ENCODE measurements at places on chromosomes 5 and 9.

DNA sequence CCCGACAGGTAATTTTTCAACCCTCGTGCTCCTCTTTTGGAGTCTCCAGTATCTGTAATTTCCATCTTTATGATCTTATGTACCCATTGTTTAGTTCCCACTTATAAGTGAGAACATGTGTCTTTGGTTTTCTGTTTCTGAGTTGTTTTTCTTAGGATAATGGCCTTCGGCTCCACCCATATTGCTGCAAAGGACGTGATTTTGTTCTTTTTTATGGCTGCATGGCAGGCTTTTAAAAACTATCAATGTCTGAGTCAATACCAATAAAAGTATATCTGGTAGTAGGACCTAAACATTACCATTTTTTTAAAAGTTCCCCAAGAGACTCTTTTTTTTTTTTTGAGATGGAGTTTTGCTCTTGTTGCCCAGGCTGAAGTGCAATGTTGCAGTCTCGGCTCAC is 3.9 kb upstream of the SLC26A2 start:
- no peak for DNase-seq

GRCh38 chr5:150377964-150378694 is 20.6 kb downstream of the TCOF1 start:
- DNase-seq = no peak

DNA sequence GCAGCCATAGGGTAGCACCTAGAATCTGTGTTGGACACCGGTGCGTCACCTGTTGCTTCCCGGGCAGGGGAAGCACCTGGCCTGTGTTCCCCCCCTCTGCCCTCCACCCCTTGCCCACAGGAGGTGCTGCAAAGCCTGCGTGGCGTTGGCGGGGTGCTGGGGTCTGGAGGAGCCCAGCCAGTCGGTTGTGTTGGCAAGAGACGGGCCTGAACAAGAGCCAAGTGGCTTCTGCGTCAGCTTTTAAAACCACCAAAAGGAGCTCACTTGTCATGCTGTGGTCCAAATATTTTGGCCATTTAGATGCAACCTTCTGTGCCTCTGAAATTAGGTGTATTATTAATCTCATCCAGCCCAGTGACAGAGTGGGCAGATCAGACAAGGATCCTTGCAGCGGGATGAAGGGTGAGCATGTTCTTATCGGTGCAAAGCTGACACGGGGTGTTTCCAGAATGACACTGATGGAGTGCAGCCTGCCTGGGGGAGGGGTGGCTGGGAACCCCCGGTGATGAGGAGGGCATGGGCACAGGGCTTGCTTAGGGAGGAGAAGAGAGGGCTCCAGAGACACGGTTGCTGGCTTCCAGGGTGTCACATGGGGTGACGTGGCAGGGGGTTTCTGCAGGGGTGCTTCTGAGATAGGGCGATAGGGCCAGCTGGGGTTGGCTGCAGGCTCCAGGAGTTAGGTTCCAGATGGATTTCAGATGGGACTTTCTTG is 9.7 kb upstream of the RXRA start:
- DNase-seq = no peak

DNA sequence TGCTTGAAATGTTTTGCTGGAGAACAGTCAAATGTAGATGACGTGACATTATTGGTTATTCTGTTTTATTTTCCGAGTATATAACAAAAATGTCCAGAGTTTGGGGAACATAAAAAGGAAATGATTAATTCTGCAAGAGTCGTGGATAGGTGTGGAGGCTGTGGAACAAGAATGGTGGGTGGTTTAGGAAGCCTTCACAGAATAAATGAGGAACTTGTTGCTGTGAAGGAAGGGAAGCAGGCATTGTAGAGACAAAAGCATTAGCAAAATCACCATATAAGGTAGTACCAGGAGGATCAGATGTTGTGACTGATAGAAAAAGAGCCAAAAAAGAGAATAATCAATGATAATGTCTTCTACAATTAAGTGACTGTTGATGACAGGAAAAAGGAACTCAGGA is 66.2 kb upstream of the CNTLN start:
- no peak for DNase-seq

DNA sequence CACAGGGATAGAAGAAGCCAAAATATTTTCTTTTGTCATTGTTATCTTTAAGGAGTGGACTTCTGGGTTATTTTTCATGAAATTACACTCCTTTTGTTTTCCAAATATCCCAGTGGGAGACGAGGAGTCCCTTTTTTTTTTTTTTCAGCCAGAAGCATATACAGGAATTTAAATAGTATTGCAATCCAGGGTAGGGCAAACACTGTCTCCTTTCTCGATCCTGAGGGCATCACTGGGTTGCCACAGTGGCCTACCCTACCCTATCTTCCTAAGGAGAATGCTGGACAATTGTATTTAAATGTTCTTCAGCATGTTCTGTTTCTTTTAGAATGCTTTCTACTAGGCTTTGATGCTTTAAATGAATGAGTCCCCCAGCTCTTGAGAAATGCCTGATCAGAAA is 47.9 kb downstream of the LRRC70 start:
- DNase-seq = no peak

GRCh38 chr9:19049917-19050636 is 850 bp downstream of the RRAGA start:
- DNase-seq = no peak

DNA sequence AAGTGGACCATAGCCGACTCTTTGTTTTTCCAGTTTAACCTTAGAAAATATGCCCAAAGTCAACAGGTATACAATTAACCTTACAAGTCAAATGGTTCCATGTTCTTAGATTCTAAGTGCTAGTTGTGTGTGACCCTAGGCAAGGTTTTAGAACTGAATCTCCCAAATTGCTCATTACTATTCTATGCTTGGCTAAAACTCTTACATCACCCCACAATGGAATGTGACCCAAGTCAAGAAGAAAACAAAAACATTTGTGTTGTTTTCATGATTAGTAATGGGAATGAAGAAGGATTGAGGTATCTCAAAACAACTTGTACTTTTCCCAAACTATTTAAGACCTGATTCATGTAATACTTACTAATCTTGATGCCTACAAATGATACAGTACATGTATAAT is 159.2 kb downstream of the ARRDC3 start:
- no peak for DNase-seq

DNA sequence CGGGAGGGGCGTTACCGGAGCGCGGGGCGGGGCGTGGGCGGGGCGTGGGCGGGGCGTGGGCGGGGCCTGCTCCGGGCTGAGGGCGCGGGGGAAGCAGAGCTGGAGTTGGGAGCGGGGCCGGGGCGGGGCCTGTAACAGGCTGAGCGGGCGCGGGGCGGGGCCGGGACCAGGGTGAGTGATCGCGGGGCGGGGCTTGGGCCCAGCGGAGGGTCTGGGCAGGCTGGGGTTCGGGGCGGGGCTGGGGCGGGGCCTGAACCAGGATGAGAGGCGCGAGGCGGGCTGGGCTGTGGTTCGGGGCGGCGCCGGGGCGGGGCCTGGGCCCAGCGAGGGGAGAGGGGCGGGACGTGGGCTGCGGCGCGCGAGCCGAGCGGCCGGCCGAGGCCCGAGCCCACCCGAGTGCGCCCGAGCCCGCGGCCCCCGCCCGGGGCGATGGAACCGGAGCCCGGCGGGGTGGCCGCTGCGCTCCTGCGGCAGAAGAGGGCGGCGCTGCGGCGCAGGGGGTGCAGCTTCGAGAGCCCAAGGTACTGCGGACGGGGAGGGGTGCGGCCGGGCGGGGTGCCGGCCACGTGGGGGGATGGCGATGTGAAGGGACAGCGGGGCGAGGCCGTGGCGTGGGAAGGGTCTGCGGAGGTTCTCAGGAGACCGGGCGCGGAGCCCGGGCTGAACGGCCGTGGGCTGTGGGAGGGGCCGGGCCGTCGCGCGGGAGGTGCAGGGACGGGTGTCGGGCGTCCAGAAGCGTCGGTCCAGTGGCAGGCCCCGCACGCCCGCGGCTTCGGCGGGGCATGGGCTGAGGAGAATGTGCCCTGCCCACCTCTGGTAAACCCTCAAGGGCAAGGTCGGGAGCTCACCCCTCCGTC is 39.5 kb upstream of the GARNL3 start:
- DNase-seq = peak; percentile 22

GRCh38 chr9:132237481-132237880 is 75.6 kb downstream of the NTNG2 start:
- DNase-seq = no peak

GRCh38 chr9:84621811-84622210 is 47.7 kb upstream of the NTRK2 start:
- no peak for DNase-seq

- DNase-seq = no peak
Measured at GRCh38 chr9:131737426-131737825, 2.5 kb downstream of the RAPGEF1 start.

- DNase-seq = no peak
Measured at GRCh38 chr5:50667653-50668595, 1.5 kb downstream of the PARP8 start.

DNA sequence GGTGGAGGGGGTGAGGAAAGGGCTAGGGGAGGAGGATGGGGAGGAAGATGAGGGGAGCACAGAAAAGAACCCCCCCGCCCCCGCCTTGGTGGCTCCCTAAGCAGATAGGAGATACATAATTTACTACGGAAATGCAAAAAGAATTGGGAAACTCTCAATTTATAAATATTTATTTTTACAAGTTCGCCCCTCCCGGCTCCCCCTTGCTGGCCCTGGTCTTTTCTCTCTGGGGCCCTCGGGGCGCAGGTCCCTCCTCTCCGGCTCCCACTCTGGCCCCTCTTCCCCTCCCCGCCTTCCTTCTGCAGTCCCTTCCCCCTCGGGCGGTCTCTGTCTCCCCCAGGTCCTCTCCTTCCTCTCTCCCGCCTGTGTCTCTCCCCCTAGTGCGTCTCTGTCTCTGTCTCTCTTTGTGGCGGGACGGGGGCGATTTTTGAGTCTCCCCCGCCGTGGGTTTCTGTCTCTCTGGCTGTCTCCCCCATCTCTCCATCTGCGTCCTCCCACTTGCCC is 173.6 kb upstream of the IER5L start:
- DNase-seq = no peak

- no peak for DNase-seq
Measured at GRCh38 chr5:57531333-57531732, 48.7 kb upstream of the ACTBL2 start.

- DNase-seq = no peak
Measured at GRCh38 chr5:63803165-63803564, 159.1 kb downstream of the HTR1A start.

- DNase-seq = no peak
Measured at GRCh38 chr5:107483231-107484024, 187.3 kb downstream of the EFNA5 start.

- no peak for DNase-seq
Measured at GRCh38 chr9:109473329-109473728, 24.8 kb downstream of the PTPN3 start.

GRCh38 chr5:35230038-35230611 is at the start of gene PRLR:
Gene PRLR (minus strand): TSS chr5:35230487. CDS start chr5:35089620, 140,867 bp downstream.
- DNase-seq = no peak

DNA sequence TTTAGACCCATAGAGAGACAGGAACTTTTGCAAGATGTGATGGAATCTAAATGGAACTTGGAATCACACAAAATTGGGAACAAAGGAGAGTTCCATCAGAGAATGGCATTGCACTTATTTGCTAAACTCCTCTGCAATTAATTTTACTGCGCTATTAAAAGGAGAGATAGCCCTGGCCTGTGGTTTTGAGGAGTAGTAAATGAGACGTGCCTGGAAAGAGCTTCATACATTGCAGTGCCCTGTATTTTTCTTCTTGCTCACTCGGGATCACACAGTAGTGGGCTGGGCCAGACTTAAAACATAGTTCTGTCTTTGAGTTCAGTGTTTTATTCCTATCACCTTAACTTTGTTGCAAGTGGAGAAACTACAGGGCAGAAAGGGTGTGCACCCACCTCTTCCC is 94.4 kb upstream of the SLC27A6 start:
- DNase-seq = no peak

DNA sequence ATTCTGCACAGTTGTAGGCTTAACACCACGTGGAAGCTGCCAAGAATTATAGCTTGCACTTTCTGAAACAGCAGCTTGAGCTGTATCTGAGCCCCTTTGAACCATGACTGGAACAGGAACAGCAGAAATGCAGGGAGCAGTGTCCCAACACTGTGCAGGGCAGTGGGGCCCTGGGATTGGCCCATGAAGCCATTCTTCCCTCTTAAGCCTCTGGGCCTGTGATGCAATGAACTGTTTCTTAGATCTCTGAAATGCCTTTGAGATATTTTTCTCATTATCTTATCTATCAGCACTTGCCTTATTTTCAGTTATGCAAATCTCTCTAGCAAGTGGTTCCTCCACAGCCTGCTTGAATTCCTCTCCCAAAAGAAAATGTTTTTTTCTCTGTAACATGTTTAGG is 87.0 kb upstream of the MTAP start:
- DNase-seq = no peak

- DNase-seq = peak; percentile 79
Measured at GRCh38 chr5:2675548-2675947, 75.9 kb downstream of the IRX2 start.

DNA sequence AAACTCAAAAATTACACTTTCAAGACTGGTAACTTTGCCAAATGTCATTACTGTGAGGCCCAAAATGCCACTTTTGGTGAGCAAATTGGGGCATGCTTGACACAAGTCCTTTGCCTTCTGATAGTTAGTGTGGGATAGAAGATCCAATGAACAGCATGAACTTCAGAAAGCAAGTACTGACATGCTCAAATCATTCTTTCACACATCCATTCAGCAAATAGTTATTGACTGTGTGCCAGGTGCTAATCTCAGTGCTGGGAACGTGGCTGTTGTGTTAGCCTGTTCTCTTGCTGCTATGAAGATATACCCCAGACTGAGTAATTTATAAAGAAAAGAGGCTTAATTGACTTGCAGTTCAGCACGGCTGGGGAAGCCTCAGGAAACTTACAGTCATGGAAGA is 247.0 kb downstream of the CHSY3 start:
- no peak for DNase-seq

DNA sequence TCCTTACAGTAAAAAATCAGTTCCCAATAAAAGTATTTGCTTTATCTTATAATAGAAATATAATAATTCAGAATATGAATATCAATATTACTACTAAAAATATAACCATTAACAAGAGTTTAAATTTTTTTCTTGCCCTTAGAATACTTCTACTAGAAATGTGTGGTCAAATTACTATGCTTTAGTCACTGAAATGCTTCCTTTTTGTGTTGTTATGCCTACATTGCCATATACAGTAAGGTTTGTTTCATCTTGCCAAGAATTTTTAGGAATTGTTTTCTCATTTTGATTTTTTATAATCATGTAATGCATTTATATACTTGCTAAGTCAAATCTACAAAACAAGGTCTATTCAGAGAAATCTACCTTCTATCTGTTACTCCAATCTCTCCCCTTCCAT is 181.7 kb downstream of the CDK5RAP2 start:
- DNase-seq = no peak

- DNase-seq = no peak
Measured at GRCh38 chr5:157951673-157952373, 92.9 kb upstream of the CLINT1 start.

GRCh38 chr9:71984403-71984802 is 73.0 kb downstream of the C9orf85 start:
- DNase-seq = no peak

- no peak for DNase-seq
Measured at GRCh38 chr5:41414598-41414997, 95.8 kb downstream of the PLCXD3 start.

DNA sequence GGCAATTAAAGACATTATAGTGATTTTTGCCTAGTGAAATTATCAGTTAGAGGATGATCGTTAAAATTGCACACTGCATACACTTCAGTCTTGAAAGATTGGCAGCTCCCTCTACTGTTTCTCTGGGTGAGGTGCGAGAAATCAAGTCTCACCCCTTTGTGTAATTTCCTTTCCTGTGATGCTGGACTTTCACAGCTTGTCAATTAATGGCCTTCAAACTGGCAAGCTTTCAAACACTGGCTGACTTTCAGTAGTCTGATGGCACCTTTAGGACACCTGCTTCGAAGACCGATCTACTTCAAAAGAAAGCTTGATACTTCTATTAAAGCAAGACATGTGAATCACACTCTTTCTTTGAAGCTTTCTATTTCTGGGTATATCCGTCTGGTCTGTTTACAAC is 706.7 kb upstream of the PTPRD start:
- no peak for DNase-seq

All from NCI-H187 treated with DMSO at 0.1 percent for 48 hours (cell line).